ENCODE measurements at places on chromosomes 12 and 14.
A peak's percentile ranks its signal among the peaks of the same experiment; 100 is the strongest.

- no peak overlapping the region for H3K27ac ChIP-seq
These were observed 313.3 kb downstream of the DUSP6 start for GRCh38 chr12:89038831-89039512.

DNA sequence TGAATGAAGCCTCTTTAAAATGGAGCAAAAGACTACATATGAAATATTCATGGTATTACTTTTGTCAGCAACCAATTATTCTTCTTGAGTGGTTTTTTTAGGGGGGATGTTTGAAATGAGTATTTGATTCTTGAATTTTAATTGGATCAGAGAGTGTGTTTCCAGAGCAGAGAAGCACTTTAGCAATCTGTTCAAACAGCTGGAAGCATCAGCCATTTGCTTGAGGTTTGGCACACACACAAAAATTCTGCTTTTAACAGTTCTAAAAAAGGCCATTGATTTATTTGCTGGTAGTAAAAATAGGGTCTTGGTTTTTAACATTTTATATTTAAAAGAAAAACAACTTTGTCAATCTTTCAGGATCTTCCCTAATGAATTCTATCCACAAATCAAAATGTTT lies 292.7 kb downstream of the LRFN5 start:
- H3K4me3 ChIP-seq, result no peak overlapping the region
- no peaks in the 10 kb centered on the region for H3K36me3 ChIP-seq
- no peak overlapping the region for H3K27ac ChIP-seq

DNA sequence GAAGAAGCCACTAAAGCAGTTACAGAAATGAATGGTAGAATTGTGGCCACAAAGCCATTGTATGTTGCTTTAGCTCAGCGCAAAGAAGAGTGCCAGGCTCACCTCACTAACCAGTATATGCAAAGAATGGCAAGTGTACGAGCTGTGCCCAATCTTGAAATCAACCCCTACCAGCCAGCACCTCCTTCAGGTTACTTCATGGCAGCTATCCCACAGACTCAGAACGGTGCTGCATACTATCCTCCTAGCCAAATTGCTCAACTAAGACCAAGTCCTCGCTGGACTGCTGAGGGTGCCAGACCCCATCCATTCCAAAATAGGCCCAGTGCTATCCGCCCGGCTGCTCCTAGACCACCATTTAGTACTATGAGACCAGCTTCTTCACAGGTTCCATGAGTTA lies 21.5 kb upstream of the SRGAP1 start:
- H3K36me3 ChIP-seq, result peaks cover 2% of the 10 kb centered on the region
- H3K4me3 ChIP-seq, result no peak overlapping the region
- peaks cover 32% of the 10 kb centered on the region for H3K27me3 ChIP-seq
- H3K4me1 ChIP-seq, result peaks cover 5% of the 10 kb centered on the region
- DNase-seq, result no peak
- no peak overlapping the region for H3K27ac ChIP-seq

- peaks cover 38% of the 10 kb centered on the region for H3K4me1 ChIP-seq
- H3K36me3 ChIP-seq, result peaks cover 12% of the 10 kb centered on the region
- DNase-seq, result no peak
- H3K27ac ChIP-seq, result peak overlapping the region; percentile 100
These were observed 5.6 kb downstream of the NECAP1 start for GRCh38 chr12:8087666-8088065.

DNA sequence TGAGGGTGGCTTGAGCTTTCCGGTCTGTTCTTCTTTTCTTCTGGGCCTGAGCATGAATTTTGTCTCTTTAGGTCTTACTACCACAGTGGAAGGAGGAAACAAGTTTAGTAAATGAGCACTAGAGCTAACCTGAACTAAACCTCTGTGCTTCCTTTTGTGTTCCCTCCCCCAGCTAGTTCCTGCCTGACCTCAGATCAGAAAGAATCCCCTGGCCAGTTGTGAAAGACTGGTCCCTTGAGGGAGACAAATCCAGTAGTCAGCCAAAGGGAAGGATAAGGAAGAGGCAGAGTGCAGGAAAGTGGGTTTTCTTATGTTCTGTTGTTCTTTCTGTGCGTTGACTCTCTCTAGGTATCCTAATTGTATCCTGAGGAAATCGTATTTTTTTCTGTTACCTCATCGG lies 17.5 kb downstream of the ZNF664 start:
- peak overlapping the region; percentile 47 for H3K27ac ChIP-seq
- peaks cover 8% of the 10 kb centered on the region for H3K36me3 ChIP-seq
- H3K27me3 ChIP-seq, result no peaks in the 10 kb centered on the region

DNA sequence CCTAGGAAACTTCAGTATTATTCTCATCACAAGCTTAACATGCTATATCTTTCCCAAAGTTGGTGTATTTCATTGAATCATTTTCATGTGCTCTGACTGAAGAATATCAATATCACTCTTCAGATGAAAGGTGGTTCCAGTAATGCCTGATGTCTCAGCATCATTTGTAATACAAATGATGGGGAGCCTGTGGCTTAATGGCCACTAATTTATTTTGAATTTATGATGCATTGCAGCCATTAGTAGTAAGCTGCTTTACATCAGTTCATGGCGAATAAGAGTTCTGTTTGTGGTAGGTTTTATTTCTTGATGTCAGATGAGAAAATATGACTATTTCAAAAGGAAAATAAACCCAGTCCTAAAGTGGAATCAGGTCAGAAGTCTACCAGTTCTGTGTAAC lies 139.4 kb downstream of the SLC16A7 start:
- H3K27me3 ChIP-seq, result no peaks in the 10 kb centered on the region
- no peak for DNase-seq
- H3K36me3 ChIP-seq, result peaks cover 5% of the 10 kb centered on the region
- peaks cover 13% of the 10 kb centered on the region for H3K4me1 ChIP-seq
- H3K27ac ChIP-seq, result no peak overlapping the region

DNA sequence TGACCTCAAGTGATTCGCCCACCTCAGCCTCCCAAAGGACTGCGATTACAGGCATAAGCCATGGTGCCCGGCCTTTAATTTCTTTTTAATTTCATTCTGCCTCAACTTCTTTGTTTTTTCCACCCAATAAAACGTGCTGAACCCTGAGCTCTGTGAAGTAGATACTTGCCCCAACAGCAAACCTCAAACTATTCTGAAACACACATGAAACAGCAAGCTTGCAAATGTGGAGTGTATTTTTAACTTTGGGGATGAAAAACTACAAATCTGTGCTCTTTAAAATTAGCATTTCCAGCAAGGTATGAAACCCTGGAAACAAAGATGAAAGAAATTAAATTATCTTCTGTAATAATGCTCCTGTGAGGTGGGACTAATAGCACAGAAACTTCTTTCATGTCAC lies 246.6 kb downstream of the ANO6 start:
- peaks cover 16% of the 10 kb centered on the region for H3K27me3 ChIP-seq
- H3K36me3 ChIP-seq, result peaks cover 2% of the 10 kb centered on the region

DNA sequence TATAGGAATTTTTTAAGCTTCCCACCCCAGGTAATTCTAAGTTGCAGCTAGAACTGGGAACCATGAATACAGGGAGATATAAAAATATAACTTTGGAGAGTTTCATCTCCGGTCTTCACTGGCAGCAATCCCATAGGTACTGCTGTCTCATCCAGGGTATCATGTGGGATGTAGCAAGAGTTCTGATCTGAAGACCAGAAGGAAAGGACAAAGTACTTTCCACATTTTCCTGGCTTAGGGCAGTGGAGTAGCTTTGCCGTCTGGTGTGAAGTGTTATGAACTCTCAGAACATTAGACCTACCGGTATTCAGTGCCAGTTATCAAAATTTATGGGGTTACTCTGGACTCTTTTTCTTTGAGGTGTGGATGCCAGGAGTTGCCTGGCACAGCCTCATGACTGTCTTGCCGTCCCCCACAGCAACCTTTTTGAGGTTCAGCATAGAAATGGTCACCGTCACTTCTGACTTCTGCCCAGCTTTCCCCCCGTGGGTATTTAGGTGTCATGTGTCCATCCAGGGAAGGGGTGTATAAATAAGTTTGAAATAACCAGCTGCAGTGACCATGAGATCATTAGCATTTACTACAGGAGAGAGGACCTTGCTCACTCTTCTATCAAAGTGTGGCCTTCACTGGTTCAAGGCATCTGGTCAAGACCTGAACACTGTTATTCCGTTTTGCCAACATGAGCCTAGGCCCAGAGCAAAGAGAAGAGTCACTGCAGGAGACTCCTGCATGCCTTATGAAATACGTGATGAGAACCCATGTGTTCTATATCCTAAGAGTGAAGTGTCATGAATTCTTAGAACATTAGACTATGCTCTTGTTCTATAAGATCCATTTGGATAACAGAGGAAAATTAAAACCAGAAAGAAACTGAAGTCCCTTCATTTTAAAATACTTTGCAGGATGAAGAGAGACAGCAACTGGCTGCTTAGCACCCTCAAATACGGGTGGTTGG lies 22.2 kb downstream of the TMEM233 start:
- no peak overlapping the region for H3K27ac ChIP-seq
- DNase-seq, result no peak
- no peaks in the 10 kb centered on the region for H3K4me1 ChIP-seq
- no peak overlapping the region for H3K4me3 ChIP-seq
- H3K27me3 ChIP-seq, result peaks cover 48% of the 10 kb centered on the region

- peaks cover 37% of the 10 kb centered on the region for H3K27me3 ChIP-seq
- H3K4me3 ChIP-seq, result peak within 1 kb of the TSS; percentile 91
- H3K27ac ChIP-seq, result no peak within 1 kb of the TSS
- H3K36me3 ChIP-seq, result no peaks in the 10 kb centered on the region
- DNase-seq, result peak; percentile 19
These were observed at the start of gene FGD4 for GRCh38 chr12:32399370-32400113. FGD4 (plus strand) TSS chr12:32399558.

DNA sequence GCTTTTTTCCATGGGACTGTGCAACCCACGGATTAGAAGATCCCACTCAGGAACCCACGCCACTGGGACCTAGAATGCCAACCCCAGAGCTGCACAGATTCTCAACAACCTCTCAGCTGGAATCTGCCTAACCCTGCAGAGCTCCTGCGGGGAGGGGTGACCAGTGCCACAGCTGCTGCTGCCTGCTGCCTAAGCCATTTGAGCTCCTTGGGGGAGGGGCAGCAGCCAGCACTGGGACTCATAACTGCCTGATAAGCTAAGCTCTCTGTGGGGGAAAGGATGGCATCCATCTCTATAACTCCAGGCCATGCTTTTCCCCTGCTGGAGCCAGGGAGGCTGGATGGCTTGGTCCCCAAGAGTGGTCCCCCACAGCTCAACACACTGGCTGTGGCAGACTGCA lies 182.8 kb downstream of the SLC5A8 start:
- H3K4me3 ChIP-seq, result no peak overlapping the region
- H3K27me3 ChIP-seq, result no peaks in the 10 kb centered on the region
- no peaks in the 10 kb centered on the region for H3K4me1 ChIP-seq

- H3K4me3 ChIP-seq, result peak overlapping the region; percentile 90
- peak overlapping the region; percentile 71 for H3K27ac ChIP-seq
- peaks cover 2% of the 10 kb centered on the region for H3K36me3 ChIP-seq
- DNase-seq, result peak; percentile 59
- H3K4me1 ChIP-seq, result peaks cover 5% of the 10 kb centered on the region
- no peaks in the 10 kb centered on the region for H3K27me3 ChIP-seq
These were observed 23.8 kb upstream of the PHC1 start for GRCh38 chr12:8890313-8891085.

DNA sequence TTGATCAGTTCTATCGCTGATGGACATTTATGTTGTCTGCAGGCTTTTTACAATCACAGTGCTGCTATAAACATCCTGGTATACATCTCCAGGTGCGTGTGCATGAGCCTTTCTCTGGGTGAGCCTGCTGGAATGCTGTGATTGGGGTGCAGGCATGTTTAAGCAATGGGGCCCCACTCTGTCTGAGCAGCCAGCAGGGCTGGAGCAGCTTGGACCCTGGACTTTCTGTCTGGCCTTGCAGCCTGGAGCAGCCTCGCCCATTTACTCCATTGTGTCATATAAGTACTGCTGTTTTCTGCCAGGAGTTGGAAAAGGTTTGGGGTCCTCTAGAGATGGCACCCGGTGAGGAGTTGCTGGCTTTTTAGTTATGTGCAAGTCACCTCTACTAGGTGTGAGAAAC lies 199.0 kb downstream of the KIF26A start:
- H3K27me3 ChIP-seq, result no peaks in the 10 kb centered on the region
- no peak for DNase-seq
- no peak overlapping the region for H3K4me3 ChIP-seq
- H3K27ac ChIP-seq, result no peak overlapping the region
- H3K4me1 ChIP-seq, result no peaks in the 10 kb centered on the region

- H3K4me1 ChIP-seq, result no peaks in the 10 kb centered on the region
- H3K27ac ChIP-seq, result no peak overlapping the region
- no peaks in the 10 kb centered on the region for H3K27me3 ChIP-seq
- no peak overlapping the region for H3K4me3 ChIP-seq
- H3K36me3 ChIP-seq, result no peaks in the 10 kb centered on the region
These were observed 36.9 kb upstream of the APPL2 start for GRCh38 chr12:105272814-105273416.

DNA sequence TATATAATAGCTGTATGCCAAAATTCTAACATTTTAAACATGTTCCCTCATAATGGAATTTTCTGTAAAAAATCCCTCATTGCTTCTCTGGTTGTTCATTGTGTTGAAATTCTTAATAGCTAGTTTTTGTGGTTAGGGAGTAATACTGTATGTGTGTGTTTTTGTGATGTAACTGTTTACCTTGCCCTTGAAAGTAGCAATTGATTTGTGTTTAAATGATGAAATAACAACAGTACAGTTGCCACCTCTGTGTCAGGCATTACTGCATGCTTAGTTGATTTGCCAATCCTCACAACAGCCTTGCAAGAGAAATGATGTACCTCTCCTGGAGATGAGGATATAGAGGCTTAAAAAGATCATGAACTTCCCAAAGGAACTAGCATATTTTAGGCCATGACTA lies 94.9 kb downstream of the DAAM1 start:
- no peaks in the 10 kb centered on the region for H3K4me1 ChIP-seq
- DNase-seq, result no peak
- H3K27ac ChIP-seq, result no peak overlapping the region
- peaks cover 5% of the 10 kb centered on the region for H3K36me3 ChIP-seq
- H3K27me3 ChIP-seq, result no peaks in the 10 kb centered on the region

DNA sequence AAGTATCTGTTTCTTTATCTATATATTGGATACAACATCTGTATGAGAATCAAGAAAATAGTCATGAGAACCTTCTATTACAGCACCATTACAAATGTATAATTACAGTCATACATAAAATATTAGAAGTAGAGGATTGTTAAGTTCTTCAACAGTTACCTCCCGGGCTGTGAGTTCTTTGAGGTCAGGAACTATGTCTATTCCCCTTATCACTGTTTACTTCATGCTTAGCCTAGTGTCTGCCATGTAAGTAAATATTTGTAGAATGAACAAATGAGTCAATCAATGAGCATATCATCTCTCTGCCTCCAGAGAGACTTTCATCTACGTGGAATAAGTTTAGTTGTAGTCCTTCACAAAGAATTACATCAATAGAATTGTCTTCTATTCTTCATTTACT lies 47.2 kb downstream of the PUS7L start:
- no peak overlapping the region for H3K27ac ChIP-seq
- H3K36me3 ChIP-seq, result no peaks in the 10 kb centered on the region

Data from T-helper 17 cell (primary cell).